ENCODE measurements at places on chromosomes 5 and 9.

- no peak for DNase-seq
Measured at GRCh38 chr5:175460126-175460525, 16.1 kb upstream of the DRD1 start.

DNA sequence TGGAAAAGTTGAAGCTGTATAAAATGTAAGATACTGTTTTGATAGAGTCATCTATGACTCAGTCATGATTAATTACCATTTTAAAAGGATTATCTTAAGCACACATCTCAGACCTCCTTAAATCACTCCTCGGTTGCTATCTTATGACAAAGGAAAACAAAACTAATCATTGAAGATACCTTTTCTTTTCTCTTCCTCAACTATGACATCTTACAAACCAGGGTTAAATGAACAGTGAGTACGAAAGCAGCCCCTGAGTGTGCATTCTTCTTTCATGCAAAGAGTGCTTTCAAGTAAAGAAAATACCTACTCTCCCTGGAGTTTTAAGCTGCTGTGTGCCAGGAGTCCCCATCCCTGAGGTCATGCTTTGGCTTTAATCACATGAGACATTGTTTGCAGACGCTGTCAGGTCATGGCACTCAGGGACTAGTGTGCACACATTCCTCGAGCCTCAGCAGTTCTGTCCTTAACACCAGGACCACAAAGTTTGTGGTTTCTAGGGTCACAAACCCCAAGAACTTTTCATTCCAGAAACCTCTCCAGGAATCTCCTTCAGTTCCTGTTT lies 86.7 kb upstream of the ICE1 start:
- DNase-seq: no peak

DNA sequence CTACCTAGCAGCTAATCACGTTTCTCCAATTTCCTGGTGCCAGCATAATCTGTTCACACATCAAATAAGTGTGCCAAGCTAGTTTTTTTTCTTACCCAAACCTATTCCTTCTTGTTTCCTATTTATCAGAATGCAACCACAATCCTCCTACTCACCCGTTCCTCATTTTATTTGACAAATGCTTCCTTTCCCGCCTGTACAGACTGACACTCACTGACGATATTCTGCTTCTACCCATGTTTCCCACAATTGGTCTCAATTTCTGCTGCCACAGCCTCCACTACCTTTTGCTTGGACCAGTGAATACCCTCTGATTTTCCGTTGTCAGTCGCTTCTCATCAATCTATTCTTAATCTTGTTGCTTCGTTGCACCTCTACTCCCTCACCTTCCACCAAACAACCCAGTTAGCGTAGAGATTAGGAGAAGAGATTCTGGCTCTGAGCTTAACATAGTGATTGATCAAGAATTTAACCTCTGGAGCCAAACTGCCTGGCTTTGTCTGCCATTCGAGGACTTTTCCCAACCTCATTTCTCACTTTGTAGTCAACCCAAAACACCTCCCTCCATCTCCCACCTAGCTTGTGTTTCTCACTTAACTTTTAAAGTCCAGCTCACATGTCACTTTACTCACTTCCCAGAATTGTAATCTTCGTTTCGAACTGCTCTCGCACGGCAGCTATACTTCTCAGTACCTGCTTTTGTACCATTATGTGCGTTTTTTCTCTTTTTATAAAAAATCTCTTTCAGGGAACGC lies 729 bp upstream of the TMEM38B start:
- no peak for DNase-seq

DNA sequence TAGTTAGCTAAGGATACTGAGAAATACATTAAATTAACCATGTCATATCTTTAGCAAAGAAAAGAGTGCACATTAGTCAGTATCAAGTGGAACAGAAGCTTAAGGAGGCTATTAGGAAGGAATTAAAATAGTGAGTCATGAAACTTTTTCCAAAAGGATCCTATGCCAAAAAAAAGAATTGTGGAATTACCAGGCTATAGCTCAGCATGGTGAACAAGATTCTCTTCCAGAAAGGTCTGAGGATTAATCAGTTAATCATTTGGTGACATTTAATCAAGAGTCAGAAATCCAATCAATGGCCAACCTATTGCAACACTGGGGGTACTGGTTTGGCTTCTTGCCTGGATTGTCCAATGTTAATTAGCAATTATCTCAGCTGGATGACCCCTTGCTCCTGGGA lies 244.5 kb upstream of the NMUR2 start:
- no peak for DNase-seq

DNA sequence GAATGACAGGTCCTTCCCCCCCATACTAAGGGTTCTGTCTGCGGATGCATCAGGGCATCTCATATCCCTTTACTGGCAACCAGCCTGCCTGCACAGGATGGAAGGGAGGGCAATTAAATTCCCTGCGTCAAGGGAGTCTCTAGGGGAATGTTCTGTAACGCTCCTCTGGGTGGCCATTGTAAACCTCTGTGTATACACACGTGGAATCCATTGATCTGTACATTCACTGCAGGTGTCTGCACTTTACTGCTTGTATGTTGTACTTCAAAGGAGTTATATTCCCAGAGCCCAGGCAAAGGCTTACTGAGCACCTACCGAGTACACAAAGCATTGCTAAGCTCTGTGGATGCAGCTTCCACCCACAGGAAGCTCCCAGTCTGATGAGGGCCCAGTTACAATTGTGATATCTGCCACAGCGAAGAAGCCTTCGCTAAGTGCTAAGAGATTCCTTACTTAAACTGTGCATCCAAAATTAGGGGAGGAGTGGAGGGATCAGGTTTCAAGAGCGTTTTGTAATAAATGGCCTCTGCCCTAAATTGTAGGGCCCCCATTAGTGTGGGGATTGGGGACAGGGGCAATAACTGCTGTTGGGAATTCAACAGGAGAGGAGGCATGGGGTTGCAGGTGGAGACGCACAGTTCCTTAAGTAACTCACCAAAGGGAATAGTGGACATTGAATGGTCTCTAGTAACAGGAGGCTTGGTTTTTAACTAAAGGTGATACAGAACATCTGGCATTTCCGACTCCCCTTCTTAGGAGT lies 1.5 kb upstream of the RETREG1 start:
- DNase-seq: no peak
